ENCODE measurements at places on chromosomes 1 and 21. TPM values are rescaled to one million over a fixed set of nuclear protein-coding genes. Genes with fewer than 3 reads are reported as not detected.

The LIPI gene
- not detected for total RNA-seq

The FCRL4 gene
- not detected for total RNA-seq

The AKT3 gene
- total RNA-seq: 32.2 TPM

The ZNF593OS gene
- total RNA-seq: not detected

The RIMKLA gene
- 0.28 TPM for total RNA-seq

The FMN2 gene
- total RNA-seq: 73.6 TPM

The AMY1B gene
- total RNA-seq: not detected

The XCL1 gene
- total RNA-seq: not detected

The CDC42SE1 gene
- total RNA-seq: 46.2 TPM

The EPHX1 gene
- 23.7 TPM for total RNA-seq

The C1orf226 gene
- 0.56 TPM for total RNA-seq

The C1orf105 gene
- total RNA-seq: not detected

The LCE3D gene
- not detected for total RNA-seq

The S100A7 gene
- total RNA-seq: not detected

The AKR7A3 gene
- 0.28 TPM for total RNA-seq

The CELSR2 gene
- 2.5 TPM for total RNA-seq

The RNU1-1 gene
- total RNA-seq: under 0.01 TPM

The RPAP2 gene
- 10.4 TPM for total RNA-seq

The DCST1 gene
- not detected for total RNA-seq

The ACADM gene
- 19.2 TPM for total RNA-seq
